Suppressor macrophage treated with lipopolysaccharide for 1 hour (primary cell): ENCODE measurements at places on chromosomes 5 and 9.

GRCh38 chr9:130662099-130662969 is 2.1 kb upstream of the PRDM12 start:
- no peak for DNase-seq

DNA sequence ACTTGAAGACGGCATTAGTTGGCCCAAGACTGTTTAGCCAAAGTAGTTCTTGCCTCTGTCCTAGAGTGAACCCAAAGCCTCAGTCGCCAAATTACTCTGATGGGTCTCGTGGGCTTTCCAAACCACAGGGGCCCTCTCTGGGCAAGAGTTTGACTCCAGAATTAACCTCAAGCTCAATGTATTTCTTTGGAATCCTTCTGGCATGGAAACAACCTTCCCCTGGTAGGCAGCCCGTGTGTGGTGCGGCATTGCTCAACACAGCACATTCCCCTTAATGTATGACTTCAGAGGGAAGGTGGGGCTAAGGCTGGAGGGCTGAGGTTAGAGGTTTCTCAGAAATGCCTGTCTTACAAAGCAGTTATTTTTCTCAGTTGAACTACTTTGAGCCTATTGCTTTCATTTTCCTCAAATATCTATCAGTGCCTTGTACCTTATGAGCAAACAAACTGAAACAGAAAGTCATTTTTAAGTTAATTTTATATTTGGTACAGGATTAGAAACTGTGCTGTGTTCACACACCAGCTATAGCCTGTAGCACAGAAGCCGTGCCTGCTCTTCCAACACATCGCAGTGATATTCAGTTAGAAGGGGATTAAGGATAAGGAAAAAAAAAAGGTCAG is 123.9 kb upstream of the HAPLN1 start:
- peak; percentile 17 for DNase-seq

DNA sequence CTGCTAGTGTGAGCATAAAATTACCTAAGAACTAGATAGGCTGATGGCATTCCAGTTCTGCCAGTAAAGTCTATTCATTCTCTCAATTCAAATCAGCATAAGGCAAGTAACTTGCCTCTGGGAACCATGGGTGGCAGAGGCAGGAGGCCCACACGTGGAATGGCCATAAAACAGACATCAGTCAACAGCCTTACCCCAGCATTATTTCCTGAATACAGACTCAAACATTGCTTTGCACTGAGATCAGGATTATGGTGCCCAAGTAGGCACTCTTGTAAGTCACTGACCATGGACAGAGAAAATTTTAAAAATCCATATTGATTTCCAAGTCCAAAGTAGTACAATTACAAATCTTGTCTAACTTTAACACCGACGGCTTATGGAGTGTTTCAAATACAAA is 157.7 kb downstream of the NR2F1-AS1 start:
- DNase-seq, result no peak

GRCh38 chr5:2201011-2201410 is 318.3 kb upstream of the IRX4 start:
- no peak for DNase-seq

GRCh38 chr9:99635032-99635431 is 186.7 kb upstream of the NR4A3 start:
- DNase-seq, result no peak

DNA sequence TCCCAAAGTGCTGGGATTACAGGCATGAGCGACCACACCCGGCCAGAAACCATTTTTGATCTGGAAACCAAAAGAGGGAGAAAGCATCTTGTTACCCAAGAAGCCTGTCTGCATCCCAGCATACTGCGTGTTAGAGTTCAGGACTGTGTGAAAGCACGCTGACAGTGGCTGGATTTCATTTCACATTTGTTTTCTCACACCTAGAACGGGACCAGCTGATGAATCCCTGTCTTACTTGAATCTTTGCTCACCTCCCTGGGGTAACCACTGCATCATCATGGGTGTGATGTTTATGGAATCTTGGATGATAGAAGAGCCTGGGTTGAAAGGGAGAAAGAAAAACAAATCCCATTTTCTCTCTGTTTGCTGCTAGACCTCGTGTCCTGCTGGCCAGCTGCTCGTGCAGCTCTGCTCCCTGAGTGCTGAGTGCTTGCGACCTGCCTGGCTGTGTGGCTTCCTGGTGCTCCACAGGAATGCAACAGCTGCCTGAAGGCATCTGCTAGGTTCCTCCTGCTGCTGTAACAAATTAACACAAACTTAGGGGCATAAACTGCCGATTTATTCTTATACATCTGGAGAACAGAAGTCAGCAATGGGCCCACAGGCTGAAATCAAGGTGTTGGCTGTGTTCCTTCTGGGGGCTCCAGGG is 378.3 kb upstream of the DAP start:
- DNase-seq, result no peak
